EH (cell line): ENCODE measurements at places on chromosomes 2 and 18.
A peak's percentile ranks its signal among the peaks of the same experiment; 100 is the strongest.

DNA sequence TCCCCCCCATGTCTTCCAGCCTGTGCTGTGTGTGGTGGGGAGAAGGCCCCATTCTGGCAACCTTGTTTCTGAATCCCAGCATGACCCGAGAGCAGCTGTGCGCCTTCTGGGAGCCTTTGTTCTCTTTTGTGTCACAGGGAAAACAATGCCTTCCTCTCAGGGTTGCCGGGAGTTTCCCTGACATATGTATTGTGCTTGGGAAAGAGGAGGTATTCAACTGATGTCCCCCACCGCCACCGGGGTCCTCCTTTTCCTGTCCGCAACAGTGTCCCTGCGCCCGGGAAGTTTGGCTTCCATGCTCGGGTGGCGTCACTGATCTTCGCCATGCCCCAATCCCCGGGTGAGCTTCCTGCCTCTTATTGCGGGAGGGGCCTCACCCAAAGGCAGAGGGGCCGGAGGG lies 77.5 kb upstream of the ASB18 start:
- DNase-seq: no peak

- DNase-seq: peak; percentile 19
Measured at GRCh38 chr2:85926931-85927661, 38.3 kb upstream of the ST3GAL5 start.

GRCh38 chr2:194264586-194264985 lies 1392.4 kb upstream of the SLC39A10 start:
- no peak for DNase-seq

DNA sequence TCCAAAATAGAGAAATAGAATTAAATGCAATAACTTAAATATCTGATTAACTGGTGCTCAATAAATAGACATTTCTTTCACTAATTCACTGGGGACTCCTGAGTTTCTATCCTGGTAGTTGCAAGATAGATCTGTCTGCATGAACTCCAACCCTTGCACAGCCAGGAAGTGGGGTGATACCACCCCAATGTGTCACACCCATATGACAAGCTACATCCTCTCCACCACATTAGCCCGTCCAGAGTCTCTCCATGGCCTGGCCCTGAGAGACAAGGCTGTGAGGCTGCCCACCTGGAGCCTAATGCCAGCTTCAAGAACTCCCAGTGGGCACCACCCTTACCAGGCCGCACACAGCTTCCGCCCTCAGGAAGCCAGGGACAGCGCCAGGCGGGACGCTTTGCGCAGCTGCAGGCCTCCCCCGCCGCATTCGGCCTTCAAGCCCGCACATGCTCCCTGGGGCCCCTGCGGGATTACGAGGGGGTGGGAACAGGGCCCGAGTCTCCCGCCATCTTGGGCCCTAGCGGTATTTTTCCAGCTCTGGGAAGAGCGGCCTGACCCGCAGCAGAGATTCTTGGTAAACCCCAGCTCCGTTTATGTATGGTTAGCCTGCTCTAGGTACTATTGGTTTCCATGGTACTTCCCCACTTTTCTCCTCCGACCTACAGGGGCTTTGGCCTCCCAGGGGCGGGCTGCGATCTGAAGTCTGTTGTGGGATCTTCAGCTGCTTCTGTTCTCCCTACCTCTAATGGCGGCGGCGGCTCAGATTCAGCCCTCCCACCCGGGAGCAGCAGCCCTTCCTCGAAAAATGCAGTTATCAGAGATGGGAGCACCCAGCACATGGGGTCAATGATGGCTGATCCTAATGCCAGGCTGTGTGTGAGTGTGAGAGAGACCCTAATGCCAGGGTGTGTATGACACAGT lies at the start of gene TDRD15:
TSS of gene TDRD15 (plus strand) at position 496 of the 921 bp plus-strand sequence. CDS start 13,500 bp downstream, outside the sequence.
- no peak for DNase-seq

GRCh38 chr2:197674591-197674990 lies 796 bp downstream of the RFTN2 start:
- peak; percentile 34 for DNase-seq

GRCh38 chr2:166591226-166591625 lies 97.2 kb upstream of the SCN7A start:
- no peak for DNase-seq

DNA sequence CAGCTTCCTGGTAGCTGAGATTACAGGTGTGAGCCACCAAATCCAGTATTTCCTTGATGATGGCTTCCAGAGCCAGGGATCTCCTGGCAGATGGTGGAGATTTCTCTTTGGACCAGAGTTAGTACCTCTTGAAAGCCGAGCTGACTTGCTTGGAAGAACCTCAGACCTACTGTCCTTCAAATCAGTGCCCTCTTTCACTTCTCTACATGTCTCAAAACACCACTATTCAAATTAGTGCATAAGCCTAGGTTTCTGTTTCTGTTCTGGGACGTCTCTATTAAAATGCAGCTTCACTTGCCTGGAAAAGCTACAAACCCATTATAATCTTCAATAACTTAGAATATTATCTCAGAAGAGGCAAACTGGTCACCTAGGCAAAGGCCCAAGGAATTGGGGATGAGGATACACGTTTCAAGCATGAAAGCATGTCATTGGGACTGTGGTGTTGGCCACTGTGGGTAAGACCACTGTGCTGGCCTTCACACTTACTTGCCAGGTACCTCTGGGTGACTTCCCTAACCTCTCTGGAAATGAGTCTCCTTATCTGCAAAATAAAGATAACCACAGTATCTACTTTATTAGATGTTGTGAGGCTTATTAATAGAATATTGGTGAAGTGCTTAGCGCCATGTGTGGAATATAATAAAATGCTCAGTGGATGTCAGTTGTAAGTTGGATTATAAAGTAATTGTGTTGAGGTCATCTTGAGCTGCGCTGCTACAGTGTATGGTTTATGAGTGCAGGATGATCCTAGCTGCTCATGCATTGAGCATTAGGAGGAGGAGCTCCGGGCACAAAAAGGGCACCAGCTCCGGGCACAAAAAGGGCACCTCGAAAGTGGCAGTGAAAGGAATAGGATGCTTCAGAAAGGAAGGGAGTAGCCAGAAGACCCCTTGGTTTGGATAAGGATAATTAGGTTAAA lies 84.5 kb downstream of the DOCK10 start:
- no peak for DNase-seq

DNA sequence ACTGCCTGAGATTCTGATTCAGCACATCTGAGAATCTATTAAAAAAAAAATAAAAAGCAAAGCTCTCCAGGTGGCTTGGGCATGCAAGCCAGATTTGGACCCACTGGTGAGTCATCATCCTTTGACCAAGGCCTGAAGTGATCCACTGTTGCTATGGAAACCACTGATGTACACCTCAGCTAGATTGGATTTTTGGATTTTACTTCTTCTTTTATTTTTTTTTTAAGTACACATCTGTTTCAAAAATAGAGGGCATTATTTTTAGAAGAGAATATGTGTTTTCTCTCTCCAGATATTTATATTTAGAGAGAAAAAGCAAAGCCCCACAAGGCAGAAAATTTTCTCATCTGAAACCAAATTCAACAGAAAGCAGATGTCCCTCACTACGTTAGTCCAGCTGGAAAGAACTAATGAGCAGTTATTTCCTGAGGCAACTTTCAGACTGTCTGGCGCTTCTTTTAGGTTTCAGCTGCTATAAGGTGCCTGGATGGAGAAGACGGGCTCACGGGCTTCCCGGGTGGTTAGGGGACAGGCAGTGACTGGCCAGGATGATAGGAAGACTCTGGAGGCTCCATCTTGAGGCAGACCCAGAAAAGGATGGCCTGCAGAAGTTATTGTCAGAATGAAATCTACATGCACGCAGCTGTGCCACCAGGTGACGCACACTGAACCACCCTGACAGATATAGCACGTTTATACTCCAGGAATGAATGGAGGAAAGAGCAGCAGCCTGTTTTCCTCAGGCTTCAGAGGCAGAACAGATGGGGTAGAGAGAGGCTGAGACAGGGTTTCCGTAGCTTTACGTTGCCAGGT lies 50.5 kb downstream of the MRPL35 start:
- DNase-seq: peak; percentile 51

DNA sequence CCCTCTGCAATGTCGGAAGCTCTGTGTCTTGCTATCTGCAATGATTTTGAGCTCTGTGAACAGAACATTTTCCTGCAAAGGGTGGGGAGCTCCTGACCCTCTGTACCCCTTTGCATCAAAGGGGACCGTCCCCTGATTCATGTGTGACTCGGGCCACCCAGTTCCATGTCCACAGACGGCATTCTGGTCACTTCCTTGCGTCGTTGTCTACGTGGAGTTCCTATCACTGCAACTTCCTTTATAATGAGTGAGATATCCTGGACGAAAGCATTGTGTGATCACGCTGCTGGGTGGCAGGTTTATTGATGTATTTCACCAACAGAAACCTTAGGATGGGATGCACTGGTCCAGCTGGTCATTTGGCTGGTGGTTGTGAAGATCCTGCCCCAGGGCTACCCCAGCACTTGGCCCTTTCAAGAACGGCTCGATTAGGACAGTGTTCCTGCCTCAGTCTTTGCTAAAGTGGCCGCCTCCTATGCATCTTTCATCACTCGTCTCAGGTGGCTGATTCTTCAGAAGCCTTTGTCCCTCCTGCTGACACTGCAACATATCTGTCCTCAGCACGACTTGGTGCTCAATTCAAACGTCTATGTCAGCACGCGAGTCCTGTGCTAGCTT lies 202.7 kb downstream of the ACKR3 start:
- DNase-seq: no peak

DNA sequence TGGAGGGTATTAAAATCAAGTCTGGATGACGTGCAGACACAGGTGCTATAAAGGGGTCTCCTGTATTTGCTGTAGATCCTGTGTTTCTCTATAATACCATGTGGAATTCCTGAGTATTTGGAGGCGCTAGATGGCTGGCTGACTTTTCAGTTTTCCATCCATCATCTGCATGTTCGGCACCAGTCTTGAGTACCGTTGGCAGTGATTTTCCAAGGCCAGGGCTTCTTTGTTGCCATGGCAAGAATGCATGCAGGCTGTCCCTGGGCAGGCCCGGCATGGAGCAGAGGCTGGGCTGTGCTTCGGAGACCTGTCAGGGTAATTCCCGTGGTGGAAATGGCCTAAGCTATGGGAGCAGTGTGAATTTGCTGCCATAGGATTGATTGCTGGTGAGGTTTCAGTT lies 405.9 kb upstream of the HS6ST1 start:
- DNase-seq: no peak

GRCh38 chr2:63051795-63052333 lies 1.2 kb downstream of the OTX1 start:
- DNase-seq: no peak

DNA sequence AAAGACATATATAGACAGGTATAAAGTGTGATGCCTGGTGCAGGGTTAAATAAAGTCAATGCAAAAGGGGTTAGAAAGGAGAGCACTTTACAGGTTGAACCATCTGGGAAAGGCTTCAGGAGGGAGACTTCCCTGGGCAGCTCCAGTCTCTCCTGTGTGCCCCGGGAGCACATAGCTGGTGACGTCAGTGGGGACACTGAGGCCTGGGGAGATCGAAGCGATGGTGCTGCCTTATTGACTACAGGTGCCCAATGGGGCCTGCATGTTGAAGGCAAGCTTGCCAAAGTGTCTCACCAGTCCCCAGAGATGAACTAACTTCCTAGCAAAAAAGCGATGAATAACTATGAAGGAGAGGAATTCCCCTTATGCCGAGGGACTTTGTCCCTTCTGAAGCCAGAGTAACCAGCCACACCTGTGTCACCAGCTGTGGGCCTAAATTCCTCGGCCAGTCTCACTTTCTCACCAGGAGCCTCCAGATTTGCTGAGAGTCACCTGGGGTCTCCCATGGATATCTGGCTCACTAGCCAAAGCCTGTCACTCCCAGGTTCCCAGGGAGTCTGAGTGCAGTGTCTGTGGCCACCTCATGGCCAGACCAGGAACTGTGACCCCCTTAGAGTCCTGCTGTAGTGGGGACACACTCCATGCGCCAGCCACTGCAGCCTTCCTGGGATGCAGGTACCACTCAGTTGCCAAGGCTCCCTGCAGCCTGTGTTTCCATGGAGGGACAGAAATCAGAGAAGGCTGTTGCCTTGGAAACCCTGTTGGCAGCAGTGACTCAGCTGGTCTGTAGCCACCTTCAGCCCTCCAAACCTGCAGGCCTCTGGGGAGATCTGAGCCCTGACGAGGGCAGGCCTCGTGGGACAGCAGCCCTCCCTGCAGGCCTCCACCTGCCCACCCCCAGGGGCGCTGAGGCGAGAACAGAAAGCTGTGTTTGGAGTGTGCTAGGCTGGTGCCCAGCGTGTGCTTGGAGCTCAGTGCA lies 128.7 kb downstream of the CTIF start:
- DNase-seq: peak; percentile 39

DNA sequence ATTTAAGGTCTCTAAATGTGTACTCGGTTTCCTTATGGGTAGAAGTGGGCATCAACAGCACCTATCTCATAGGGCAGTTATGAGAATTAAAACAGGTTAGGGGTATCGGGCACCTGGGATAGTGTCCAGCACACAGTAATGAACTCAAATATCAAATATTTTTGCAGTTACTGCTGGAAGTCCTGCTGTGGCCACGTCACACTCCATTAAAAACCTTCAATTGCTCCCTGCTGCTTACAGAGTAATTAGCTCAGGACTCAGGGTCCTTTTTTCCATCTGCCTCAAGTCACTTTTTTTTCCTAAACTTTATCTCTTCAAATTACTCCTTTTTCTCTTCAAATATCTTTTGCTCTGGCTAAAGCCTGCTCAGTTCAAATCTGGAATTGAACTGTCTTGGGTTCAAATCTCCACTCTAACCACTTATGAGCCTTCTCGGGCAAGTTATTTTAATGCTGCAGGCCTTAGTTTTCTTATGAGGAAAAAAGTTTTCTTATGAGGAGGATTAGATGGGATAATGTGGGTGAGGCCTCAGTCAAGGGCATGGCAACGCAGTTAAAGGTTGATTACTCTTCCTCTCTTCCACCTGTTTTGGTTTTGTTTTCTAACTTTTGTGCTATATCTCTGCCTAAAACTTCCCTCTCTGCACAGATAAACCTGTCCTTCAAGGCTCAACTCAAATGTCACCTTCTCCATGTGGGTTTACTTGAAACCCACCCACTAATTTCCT lies 36.6 kb downstream of the SPRED2 start:
- no peak for DNase-seq

DNA sequence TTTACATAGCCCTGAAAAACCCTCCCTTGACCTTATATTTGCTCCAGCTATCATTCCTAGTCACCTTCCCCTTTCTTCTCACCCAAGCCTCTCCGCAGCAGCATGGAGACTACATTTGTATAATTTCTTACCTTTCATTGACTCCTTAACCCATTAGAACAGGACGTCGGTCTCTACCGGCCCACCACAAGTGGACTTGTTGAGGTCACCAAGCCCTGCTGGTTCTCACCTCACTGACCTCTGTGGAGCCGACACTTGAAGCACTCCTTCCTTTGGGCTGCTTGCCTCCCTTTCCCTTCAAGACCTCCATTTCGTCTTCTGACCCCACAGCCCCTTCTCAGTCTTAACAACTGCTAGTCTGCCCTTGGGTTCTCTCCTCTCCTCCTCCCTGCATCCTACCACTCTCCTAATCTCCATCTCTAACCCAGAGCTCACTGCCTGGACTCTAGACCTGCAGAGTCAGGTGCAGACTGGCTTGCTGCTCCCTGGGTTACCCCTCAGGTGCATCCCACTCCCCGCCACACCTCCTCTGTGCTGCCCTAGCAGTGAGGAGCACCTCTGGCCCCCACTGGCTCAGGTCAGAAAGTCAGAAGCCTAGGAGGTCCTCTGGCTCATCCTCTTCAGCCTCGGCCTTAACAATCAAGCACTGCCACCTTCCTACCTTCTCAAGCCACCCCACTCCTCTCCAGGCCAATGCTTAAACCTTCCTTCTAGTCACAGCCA lies 5.3 kb upstream of the SFXN5 start:
- DNase-seq: no peak

GRCh38 chr2:162177301-162177700 lies 25.3 kb upstream of the GCG start:
- DNase-seq: peak; percentile 24

- DNase-seq: no peak
Measured at GRCh38 chr2:191611614-191612013, 66.3 kb upstream of the NABP1 start.
